ENCODE measurements at places on chromosomes 7 and 10.

- no peak for DNase-seq
Observed at GRCh38 chr7:16060502-16060901, 360.8 kb downstream of the CRPPA start.

GRCh38 chr7:372546-372931, 82.6 kb downstream of the FOXL3 start:
- DNase-seq: no peak

- no peak for DNase-seq
Observed at GRCh38 chr10:3248526-3249306, 76.1 kb upstream of the PITRM1 start.

DNA sequence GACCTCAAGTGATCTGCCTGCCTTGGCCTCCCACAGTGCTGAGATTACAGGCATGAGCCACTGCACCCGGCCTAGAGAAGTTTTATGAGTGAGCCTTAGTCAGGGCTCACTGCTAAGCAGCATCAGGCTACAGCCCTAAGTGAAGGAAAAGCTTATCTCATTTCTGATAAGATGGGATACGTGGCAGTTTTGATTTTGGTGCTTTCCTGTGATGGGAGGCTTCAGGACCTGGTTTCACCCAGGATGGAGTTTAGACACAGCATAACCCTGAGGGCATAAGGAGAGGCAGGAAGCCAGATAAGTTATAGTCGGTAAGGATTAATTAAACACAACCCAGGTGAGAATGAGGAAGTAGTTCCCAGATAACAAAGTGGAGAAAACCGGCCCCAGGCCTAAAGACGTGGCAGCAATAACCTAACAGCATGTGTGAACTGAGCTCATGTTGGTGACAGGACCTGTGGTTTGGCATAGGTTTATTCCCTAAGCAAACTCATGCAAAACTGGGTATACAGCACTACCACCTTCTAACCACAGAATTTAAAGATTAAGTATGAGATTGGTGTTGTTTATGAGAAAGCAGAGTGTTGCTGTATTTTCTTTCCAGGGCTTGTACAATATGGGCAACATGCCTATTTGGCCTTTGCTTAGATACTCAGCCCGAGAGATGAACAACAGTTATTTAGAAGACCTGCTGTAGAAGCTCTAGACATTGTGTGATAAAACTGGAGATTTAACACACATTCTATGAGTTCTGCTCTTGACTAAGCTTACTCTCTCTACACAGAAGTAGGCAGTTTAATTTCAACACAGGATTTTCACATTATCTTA, 119.4 kb downstream of the COL28A1 start:
- peak; percentile 4 for DNase-seq

DNA sequence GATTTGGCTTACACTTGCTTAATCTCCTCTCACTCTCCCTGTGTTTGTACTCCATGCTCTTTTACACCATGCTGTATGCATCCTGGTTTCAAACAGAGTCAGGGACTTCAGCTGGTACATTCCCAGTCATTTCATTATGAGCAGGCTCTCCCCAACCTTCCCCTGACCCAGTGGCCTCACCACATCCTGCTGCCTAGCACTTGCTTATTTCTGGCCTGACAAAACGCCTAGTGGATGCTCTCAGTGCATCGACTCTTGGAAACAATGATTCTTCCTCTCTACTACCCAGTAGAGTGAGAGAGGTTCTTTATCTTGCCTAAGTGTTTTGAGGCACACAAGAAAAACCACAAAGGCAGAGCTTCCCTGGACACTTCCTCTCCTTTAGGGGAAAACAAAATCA, 63.4 kb downstream of the CAV1 start:
- DNase-seq: no peak

DNA sequence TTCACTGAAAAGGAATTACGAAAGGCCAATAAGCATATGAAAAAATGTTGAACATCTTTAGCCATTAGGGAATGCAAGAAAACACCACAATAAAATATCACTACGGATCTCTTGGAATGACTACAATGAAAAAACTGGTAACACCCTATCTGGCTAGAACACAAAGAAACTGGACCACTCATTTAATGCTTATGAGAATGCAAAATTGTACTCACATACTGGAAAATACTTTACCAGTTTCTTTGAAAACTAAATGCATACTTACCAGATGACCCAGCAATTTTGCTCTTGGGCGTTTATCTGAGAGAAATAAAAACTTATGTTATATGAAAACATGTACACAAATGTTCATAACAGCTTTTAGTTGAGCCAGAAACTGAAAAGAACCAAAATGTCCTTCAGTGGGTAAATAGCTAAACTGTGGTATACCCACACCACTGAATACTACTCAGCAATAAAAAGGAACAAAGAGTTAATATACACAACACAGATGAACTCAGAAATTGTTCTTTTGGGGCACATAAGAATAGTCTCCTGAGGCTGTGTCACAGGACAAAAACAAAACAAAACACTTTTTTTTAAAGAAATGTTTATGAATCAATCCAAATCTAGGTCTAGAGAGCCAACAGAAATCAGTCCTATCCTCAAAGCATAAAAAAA, 23.5 kb downstream of the CNOT4 start:
- no peak for DNase-seq

GRCh38 chr10:59801171-59801570, 47.9 kb upstream of the MRLN start:
- DNase-seq: no peak

Measured in HuH-7 (cell line).